ENCODE measurements at places on chromosomes 7 and 10.

GRCh38 chr10:88232029-88232895 is 350.9 kb downstream of the RNLS start:
- no peak for DNase-seq

DNA sequence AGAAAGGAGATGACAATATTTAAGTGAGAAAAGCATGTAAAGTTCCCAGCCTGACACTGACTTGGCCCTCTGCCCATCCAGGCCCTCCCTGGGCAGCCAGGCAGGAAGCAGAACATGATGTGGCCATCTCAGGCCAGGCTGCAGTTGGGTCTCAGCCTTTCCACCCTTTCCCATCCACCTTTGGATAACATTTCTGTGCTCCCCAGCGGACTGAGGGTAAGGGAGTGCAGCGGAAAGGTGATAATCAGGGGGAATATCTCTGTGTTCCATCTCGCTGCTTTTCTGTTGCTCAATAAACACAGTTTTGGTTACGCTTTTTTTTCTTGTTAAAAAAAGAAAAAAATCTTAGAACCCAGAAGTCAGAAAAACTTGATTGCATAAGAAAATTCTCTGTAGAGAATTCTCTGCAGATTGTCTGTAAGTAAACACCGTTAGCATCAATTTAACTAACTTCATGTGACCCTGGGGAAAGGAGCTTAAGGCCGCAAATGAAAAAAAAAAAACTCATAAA is 37.2 kb upstream of the TARP start:
- no peak for DNase-seq

GRCh38 chr7:358352-358751 is 68.4 kb downstream of the FOXL3 start:
- no peak for DNase-seq

DNA sequence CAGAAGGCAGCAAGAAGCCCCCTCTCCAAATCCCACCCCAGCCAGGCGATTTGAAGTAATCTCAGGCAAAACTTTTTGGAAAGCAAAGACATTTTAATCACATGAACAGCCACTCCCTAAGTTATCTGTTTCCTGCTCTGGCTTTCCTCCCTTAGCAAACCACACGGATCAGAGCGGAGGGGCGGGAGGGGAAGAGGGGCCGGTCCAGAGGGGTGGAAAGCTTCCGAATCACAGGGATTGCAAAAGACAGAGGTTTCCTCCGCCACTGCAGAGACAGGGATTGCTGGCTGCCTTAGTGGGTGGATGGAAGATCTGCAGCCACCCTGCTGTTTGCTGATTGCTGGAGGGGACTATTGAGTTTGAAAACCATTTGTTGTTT is 41.2 kb downstream of the ZCCHC24 start:
- no peak for DNase-seq

DNA sequence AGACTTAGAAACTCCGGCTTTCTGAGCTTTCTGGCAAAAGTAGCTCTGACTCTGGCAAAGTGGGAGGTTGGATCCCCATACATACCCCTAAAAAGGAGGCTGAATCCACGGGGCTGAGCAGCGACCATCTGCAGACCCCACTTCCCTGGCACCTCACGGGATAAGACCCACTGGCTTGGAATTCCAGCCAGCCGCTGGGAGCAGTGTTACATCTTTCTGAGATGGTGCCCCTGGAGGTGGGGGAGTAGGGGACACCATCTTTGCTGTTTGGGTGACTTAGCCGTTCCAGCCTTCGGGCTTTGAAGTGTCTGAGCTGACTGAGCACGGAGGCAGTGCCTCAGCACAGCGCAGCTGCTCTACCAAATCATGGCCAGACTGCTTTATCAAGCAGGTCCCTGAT is 45.0 kb upstream of the GRM3 start:
- DNase-seq, result no peak

GRCh38 chr10:7397049-7398035 is 13.5 kb downstream of the SFMBT2 start:
- DNase-seq, result no peak

GRCh38 chr10:10295537-10295936 is 722.1 kb upstream of the CELF2 start:
- DNase-seq, result no peak

GRCh38 chr10:124447751-124448466 is 1.9 kb downstream of the NKX1-2 start:
- DNase-seq, result no peak

DNA sequence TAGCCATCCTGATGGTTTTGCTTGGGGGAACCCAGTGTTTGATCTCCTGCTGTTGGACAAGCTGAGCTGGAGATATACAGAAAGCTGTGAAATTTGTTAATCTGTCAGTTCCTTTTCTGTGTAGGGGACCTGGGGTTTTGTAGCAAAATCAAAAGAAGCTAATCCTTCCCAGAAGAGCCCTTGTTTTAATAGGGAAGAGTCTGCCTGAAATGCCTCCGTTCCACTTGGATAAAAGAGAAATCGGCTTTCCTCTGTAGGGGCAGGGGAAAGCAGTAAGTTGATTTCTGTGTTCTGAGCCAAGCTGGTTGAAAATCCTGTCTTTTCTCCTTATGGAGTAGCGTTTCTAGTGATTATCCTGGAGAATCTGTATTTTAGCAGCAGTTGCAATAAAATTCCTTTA is 472.6 kb downstream of the SORCS3 start:
- no peak for DNase-seq

GRCh38 chr10:93261089-93261488 is 187.4 kb downstream of the CYP26A1 start:
- no peak for DNase-seq

DNA sequence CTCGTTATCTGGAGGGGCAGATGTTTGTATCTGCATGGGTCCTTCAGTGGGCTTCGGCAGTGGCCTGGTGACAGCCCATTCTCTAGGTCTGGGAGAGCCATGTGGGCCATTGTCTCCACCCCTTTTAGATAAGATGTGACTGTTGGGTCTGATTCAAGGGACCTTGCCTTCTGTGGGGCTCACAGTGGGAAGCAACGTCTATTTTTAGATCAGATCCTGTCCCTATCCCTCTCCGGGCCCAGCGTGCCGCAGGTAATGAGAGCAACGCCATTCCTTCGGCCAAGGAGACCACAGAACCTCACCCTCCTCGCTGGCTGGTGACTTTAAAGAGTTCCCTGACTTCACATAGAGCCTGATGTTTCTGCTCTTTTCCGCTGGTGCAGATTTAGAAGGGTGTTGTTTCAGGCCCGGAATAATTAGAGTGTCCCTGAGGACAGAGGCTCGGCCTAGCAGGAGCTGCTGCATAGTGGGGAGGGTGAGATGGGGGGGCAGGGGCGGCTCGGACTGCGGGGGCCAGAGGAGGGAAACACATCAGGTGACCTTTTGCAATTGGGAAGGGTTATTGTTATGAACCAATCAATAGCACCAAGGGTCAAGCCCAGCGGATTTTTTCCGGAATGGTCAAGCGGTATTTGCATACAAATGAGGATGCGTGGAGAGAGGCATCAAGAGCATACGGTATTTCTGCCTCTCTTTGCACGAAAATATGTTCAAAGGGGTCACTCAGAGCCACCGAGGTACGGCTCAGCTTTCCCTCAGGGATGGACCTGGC is 503.0 kb upstream of the FOXK1 start:
- DNase-seq, result no peak

GRCh38 chr7:108097703-108098102 is 32.5 kb downstream of the LAMB4 start:
- no peak for DNase-seq

DNA sequence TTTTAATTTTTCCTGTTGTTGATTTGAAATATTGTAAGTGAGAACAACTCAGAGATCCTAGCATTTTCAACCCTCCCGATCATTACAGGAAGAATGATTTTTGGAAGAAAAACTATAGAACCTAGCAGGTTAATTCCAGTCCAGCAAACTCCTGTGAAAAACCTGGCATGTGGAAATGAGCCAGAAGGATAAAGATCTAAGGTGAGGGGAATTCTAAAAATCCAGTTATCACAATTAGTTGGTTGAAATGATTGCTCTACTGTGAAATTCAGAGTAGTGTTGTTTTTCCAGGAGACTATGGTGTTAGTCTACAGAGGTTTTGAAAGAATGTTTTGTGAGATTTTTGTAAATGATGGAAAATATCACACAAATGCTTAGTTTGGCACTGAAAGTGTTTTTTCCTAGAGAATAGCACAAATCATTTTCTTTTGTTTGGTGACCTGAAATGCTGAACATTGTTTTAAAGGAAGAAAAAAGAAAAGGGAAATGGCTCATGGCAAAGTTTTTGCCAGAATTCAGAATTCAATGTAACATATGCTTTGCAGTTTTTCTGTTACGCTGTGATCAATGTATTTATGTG is 152.4 kb upstream of the SLC26A5 start:
- DNase-seq, result no peak

DNA sequence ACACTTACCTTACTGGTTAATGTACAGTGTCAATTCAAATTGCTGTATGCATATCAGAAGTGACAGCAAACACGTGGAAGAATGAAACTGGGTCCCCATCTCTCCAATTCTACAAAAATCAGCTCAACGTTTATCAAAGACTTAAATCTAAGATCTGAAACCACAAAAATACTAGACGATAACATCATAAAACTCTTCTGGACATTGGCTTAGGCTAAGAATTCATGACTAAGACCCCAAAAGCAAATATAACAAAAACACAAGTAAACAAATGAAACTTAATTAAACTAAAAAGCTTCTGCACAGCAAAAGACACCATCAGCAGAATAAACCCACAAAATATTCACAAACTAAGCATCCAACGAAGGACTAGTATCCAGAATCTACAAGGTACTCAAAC is 35.9 kb upstream of the PFKP start:
- no peak for DNase-seq

GRCh38 chr7:110633313-110633712 is 457.6 kb upstream of the LRRN3 start:
- DNase-seq, result no peak

DNA sequence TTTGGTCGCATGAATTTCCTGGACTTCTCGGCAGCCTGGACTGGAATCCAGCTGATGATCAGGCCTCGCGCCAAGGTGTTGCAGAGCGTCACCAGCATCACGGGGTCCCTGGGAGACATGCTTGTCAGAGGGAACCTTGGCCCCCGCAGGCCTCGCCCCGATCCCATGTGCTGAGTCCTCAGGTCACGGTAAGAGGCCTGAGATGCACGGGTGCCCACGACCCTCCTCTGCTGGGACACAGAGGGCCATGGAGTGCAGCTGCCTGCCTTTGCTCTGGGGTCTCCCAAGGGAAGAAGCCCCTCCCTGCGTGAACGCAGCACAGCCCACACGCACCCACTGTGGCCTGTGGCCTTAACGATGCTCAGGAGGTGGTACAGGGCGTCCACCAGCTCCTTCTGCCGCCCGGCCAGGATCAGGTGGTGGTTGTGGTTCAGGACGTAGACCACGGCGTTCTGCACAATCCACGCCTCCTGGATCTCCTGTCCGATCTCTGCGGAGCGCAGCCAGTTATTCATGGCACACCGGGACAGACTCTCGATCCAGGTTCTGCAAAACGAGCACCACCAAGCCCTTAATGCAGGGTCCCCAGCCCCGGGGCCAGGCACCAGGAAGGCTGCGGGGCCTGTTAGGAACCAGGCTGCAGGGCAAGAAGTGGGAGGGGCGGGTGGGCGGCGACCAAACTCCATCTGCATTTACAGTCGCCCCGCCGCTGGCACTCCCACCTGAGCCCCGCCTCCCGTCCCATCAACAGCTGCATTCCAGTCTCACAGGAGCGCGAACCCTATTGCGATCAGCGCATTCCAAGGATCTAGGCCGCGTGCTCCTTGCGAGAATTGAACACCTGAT is 29.4 kb downstream of the CFAP46 start:
- no peak for DNase-seq

GRCh38 chr10:43318976-43319960 is 52.2 kb upstream of the FXYD4 start:
- no peak for DNase-seq

GRCh38 chr10:119131512-119132240 is 27.8 kb downstream of the DENND10 start:
- DNase-seq, result no peak

DNA sequence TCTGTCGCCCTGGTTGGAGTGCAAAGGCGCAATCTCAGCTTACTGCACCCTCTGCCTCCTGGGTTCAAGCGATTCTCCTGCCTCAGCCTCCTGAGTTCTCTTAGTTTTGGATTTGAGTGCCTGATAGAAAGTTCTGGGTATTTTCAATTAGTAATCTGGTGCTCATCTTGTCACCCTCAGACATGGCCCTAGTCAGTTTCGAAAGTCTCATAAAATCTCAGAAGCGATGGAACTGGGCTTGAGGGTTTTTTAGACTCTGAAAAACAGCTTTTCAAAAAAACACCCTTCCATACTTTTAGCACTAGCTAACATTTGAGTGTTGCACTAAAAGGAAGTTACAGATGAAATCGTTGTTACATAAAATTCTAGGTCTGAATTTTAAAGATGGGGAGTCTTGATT is 9.4 kb upstream of the PIP4K2A start:
- no peak for DNase-seq

DNA sequence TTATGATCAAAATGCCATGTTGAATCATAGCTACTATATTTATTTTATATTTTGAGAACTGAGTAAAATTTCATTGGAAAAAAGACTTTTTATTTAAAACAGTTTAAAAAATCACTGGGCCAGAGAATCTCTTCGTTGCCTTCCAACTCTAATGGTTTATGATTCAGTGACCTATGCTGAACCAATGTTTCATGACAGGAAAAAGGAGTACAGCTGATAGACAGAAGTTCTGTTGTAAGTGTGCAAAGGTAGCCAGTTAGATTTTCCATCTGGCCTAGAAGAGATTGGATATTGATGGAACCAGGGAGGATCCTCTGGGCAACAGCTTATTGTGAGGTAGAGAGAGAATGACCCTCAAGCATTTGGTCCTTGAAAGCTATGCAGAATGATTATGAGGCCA is 745.8 kb downstream of the SUGCT start:
- DNase-seq, result no peak

DNA sequence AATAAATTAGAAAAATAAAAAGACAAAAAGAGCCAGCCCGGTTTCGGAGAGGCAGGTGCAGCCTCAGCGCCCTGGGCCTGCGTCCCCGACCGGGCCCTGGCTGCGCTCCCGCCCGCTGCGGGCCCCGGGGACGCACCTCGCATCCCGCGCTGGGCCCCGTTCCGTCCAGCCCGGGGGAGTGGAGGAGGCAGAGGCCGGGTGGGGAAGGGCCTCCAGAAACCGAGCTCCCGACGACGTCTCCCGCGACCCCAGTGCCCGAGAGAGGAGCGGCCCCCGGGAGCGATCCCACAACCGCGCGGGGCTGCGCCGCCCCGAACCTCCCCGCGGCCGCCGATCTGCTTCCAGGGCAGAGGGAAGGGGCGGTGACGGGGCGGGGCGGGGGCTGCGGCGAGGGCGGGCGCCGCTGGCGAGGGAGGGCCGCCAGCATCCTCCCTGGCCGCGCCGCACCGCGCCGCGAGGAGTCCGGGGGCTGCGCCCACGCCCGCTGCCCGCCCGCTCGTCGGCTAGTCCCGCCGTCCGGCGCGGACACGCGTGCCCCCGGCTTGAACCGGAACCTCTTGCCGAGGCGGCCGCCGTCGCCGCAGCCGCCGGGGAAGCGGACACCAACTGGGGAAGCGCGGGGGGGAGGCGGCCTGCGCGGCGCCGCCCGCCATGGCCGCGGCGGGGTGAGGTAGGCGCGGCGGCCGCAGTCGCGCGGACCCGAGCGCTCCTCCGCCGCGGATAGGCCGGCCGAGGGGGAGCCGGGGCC is at the start of gene CCNY:
Gene CCNY (plus strand): TSS at position 426 of the 748 bp plus-strand sequence. CDS start 545 bp downstream, outside the sequence.
- no peak for DNase-seq

All from esophagus squamous epithelium (tissue), 5 donors.